ENCODE measurements at places on chromosomes 5 and 9.

GRCh38 chr9:5185220-5185840, at the start of gene INSL6:
INSL6 (minus strand) TSS chr9:5185639; CDS start chr9:5185602, 37 bp downstream.
- no peak for DNase-seq

DNA sequence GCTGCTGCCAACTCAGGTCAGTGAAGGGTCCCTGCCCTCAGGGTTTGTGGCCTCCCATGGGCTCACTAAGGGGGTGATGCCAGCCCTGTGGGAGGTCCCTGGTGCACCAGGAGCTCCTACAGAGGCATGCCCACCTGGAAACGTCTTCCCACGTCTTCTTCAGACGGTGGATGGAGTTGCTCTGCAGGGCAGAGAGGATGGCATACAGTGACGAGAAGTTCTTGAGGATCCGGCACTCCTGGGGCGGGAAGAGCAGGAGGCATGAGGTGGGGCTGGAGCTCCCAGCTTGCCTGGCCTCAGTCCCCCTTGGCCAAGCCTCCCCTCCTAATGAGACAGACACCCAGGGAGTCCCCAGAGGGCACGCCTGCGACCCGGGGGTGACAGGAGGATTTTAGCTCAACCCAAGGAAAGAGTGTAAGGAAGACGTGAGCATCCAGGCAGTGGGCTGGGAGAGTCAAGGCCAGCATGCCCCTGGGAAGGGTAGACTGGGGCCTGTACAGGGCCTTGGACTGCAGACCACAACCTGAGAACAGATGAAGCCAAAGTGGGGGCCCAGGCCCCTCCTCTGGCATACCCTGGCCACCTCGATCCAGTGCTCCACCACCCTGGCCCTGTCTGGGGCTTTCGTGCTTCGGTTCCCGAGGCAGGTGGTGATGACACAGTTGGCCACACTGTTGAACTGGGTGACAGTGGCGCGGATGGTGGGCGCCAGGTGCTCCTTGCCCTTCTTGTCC, 14.4 kb downstream of the RALGDS start:
- DNase-seq = no peak

GRCh38 chr9:16387382-16387781, 483.1 kb downstream of the BNC2 start:
- no peak for DNase-seq

- DNase-seq = no peak
These were observed 215.1 kb upstream of the ARRDC3 start for GRCh38 chr5:91598216-91598615.

- DNase-seq = no peak
These were observed 32.8 kb downstream of the ZNF608 start for GRCh38 chr5:124713595-124713994.

DNA sequence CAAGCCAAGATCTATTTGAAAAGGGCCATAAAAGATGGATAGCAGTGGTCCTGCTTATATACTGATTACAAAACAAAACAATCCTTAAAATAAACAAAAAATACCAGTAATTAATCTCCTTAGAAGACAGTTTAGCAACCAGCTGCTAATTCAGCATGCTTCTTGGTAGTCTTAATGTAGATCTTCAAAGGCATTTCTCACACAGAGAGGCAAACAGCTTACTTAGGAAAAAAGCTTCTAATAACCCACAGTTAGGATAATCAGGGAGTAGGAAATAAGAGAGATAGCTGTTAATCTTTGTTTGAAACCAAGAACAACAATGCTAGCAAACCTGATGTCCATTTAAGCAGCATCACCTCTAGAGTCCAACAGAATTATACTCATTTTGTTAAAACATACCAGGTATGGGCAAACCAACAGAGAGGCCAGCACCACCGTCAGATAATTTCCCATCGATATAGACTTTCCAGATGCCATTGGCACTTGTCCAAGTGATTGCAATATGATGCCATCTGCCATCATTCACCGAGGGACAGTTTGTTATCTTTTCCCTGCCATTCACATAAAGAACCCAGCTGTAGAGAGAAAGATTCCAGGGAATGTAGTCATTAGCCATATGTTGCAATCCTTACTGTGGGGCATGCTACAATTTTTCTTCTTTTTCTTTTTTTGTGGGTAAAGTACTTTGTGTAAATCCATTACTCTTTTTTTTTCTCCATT, 105.6 kb upstream of the TXNDC8 start:
- DNase-seq = no peak

DNA sequence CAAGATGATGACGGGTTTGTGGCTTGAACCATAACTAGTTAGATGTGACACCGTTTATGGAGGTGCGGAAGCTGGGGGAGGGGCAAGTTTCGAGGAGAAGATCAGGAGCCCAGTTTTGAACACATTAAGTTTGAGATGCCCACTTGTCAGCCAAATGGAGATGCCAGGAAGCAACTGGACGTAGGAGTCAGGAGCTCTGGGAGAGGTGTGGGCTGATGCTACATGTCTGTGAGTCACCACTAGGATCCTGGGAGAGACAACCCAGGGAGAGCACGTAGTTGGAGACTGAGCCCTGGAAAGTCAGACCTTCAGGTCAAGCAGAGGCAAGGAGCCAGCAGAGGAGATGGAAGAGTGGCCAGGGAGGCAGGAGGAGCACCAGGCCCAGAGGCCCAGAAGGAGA, 48.8 kb upstream of the SLC25A51 start:
- DNase-seq = no peak

GRCh38 chr5:96823900-96824380, 16.2 kb upstream of the ERAP1 start:
- DNase-seq = no peak

GRCh38 chr9:76213751-76214150, 180.5 kb downstream of the RFK start:
- no peak for DNase-seq

GRCh38 chr9:121735793-121736770, 84.6 kb downstream of the DAB2IP start:
- DNase-seq = no peak

- no peak for DNase-seq
These were observed 135.4 kb downstream of the UGCG start for GRCh38 chr9:112032009-112032408.

GRCh38 chr9:4670591-4670990, 4.3 kb upstream of the SPATA6L start:
- DNase-seq = no peak

DNA sequence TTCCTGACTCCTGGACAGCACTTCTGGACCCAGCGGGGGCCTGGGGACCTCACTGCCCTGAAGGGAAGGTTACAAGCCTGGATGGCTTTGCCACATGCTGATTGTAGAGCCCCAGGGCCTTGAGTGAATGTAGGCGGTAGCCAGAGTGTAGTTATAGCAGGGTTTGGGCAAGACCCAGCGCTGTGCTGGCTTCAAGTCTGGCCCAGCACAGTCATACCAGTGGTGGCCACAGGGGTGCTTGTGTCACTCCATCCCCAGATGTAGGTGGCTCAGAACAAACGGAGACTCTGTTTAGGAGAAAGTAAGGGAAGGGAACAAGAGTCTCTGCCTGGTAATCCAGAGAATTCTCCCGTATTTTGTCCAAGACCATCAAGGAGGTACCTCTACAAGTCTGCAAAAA, 84.6 kb downstream of the STARD4 start:
- DNase-seq = no peak

DNA sequence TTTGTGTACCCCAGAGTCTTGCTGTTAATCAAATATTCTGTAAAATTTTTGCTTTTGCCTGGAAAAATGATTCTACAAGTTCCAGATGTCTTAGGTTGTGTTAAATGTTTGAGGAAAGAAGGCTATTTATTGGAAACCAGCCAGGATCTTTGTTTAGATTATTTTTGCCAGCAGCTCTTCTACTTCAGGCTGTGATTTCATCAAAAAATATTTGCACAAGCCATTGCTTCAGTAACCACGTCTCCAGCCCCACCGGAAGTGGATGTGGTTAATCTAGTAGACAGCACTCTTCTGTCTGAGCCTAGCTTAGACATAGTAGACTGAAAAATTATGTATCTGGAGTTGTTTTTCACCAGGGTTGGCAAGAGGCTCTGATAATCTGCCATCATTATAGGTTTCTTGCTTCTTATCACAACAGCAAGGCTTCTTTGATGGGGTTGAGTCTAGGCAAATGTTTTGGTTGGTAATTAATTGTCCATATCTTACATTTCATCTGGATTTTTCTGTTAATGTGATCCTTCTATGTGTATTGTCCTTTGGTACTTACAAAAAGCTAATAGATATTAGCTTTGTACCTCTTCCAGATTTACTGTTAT, 17.1 kb downstream of the KCTD16 start:
- peak; percentile 36 for DNase-seq

GRCh38 chr5:139845846-139846681, 50.5 kb downstream of the PSD2 start:
- no peak for DNase-seq

DNA sequence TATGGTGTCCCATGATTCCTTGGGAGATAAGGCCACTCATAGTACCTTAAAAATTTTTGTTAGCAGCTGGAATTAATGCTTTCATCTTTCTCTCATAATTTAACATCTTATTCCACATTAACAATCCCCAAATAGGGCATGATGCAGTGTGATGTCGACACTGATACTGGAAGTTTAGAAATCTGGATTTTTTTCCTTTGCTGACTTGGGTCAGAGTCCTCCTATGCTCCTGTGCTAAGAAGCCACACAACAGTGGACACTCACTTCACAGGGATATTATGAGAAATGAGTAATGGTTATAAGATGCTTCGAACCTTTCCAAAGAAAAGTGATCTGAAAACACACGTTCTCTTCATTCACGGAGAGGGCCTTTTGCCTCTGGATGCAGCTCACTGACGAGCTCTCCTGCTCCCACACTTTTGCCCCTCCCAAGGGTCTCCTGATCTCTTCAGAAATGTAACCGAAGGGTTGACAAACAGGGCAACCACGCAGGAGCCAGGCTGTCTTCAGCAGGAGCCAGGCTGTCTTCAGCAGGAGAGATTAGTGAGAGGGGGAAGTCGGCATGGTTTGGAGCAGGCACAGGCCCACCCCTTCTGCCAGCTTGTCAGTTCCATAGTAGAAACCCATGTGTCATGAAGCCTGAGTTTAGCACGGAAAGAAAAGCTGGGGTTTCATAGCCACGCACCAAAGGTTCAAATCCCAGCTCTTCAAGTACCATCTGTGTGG, 247.8 kb downstream of the AOPEP start:
- DNase-seq = no peak

DNA sequence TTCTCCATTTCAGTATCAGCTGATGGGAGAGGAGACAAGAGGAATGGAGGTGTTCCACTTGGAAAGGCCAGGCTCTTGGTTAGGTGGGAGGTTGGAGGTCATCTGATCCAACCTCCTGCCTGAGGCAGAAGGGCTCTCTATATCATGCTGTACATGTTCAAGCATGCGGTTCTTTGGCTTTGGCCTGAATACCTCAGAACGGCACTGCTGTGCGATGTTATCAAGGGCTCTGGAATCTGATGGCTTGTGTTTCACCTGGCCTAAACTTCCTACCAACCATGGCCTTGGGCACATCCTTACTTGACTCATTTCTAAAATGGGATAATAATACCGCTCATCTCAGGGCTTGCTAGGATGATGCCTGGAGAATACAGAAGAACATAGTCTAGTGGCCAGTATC, 90.1 kb upstream of the FAM169A start:
- no peak for DNase-seq

DNA sequence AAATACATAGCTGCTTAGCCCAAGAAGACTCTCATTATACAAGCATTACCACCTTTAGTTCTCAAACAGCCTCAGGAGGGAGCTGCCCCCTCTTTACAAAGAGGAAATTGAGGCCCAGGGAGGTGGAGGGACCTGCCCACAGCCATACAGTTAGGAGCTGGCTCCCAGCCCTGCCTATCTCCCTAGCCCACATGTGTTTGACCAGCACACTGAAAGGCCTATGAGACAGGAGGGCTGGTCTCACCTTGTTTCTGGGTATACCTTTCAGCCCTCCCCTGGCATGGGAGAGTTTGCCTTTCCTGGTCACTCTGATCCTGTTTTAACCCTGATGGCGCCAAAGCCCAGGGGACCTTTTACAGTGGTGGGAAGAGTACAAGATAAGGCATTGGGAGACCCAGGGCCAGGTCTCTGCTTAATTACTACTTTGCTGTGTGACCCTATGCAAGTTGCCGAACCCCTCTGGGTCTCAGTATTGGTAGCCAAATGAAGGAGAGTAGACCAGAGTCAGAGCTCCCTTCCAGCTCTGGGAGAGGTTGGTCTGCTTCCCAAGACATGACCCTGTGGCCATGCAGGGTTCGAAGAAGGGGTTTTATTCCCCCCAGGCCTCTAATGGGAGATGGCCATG, 60.9 kb upstream of the RPL26L1 start:
- no peak for DNase-seq

DNA sequence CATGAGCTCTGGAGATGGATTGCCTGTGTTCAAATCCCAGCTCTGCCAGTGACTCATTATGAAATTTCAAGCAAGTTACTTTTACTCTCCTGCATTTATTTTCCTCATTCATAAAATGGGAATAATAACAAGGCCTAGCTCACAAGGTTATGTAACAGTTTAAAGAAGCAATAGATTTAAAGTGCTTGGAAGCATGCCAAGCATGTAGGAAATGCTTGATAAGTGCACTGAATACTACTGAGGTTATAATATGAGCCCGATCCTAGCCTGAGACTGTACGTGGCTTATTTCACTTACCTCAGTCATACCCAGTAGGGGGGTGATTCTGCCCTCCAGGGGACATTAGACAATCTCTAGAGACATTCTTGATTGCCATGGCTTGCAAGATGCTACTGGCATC, 734.1 kb upstream of the WWC1 start:
- no peak for DNase-seq

GRCh38 chr9:137785704-137786161, 91.8 kb upstream of the CACNA1B start:
- no peak for DNase-seq

Measured in stimulated activated CD4-positive, alpha-beta T cell treated with anti-CD3 and anti-CD28 coated beads, TNF-alpha, amount 100 ng/mL, for 48 hours (primary cell).